Renal cortical epithelial cell (primary cell): ENCODE measurements at places on chromosomes 4 and X. TPM values are rescaled to one million over a fixed set of nuclear protein-coding genes. Genes with fewer than 3 reads are reported as not detected.
A peak's percentile ranks its signal among the peaks of the same experiment; 100 is the strongest.

IGFBP7 gene
- total RNA-seq, result 1,261 and 4,753 TPM in 2 replicates

SFRP2 gene
- total RNA-seq, result 3.3 TPM in 1 of 2 replicates, not detected in the other

CT45A2 gene
- total RNA-seq, result not detected in 2 replicates

CSN1S1 gene
- not detected in 2 replicates for total RNA-seq

DNA sequence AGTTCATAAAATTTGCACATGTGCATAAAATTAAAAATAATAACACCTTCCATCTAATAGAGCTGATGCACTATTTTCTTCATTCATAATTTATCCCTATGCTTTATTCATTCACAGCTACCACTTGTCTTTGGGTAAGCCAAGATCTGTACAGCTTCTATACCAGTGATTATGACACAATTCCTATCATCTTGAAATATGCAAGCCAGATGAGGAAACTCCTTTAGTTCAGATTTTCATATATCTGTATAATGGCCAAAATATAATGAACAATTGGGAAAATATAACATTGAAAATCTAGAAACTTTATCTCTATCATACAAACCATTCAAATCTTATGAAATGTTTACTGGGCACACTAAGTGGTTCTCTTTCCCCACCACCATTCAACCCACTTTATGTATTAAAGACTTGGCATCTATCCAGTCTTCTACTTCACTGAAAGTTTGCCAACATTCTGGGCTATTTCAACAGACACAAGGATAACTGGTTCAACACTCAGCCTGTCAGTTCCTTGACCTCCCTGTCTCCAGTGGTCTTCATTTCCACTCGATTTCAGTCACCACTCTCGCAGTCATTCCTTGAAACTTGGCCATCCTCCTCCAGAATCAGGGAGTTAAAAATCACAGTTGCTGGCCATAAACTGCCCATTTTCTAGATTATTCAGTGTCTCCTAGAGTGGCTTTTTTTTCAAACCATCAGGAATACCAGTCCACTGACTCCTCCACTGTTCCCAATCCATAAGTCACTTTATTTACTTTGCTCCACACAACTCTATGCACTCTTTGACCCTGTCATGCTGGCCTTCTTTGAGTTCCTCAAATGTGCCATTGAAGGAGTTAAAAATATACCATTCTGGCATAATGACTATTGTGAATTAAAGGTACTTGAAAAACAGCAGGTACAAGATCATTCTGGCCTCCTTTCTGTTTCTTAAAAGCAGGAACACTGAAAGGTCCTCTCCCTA, 85.5 kb downstream of the CAMK2D start:
- peak; percentile 53 for DNase-seq

- no peak for DNase-seq
Measured at GRCh38 chrX:41314204-41314603, 19.8 kb upstream of the DDX3X start.

DNA sequence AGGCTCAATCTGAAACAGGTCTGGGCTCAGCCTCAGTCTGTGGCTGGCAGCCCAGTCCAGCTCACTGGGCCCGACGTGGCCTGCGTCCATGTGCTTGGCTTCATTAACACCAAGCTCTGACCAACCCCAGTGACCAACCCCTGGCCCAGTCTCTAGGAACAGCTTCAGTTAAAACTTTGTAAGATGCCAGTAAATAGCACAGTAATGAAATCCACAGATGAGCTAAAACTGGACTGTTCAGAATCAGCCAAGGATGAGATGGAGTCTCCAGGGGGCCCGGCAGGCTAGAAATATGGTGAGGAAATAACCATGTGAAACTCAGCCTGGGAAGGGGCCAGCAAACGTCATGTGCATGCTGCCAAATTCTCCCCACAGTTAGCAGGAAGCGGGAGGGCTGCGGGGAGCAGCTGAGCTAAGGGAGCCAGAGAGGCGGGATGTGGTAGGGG, 37.1 kb upstream of the XPNPEP2 start:
- DNase-seq, result no peak

GRCh38 chr4:83013420-83013867, 2.8 kb upstream of the LIN54 start:
- DNase-seq, result no peak

GRCh38 chr4:144645631-144646522, at the start of gene HHIP:
Gene HHIP, plus strand, starts transcription at chr4:144646156. Its CDS starts 520 bp downstream, at chr4:144646676.
- DNase-seq, result no peak

DNA sequence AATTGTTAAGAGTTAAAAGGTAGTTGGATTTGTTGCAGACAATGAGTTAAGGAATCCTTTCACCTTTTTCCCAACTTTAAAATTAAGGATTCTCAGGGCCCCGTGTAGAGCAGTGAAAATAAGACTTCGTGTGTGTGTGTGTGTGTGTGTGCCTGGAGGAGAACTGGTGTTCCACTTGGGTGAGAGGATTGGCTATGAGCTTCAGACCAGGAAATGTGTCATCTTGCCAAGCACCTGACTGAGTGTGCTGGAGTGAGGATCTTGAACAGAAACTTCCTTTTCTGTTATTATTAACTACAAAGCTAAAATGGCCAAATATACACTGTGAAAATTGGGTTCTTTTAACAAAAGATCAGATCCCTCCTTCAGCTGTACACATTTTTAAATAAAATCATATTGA, 113.1 kb upstream of the VCX2 start:
- DNase-seq, result peak; percentile 73

DNA sequence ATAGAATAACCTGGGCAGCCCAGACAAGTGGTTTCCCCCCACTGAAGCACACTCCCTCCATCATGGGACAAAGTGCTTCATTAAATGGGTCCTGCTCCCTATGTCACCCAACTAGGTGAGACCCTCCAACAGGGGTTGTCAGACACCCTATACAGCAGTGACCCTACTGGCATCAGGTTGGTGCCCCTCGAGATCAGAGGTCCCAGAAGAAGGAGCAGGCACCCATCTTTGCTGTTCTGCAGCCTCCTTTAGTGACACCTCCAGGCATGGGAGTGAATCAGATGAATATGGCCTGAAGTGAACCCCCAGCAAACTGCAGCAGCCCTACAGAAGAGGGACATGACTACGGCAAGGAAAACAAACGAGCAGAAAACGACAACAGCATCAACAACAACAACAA, 11.1 kb downstream of the NELFA start:
- DNase-seq, result no peak

DNA sequence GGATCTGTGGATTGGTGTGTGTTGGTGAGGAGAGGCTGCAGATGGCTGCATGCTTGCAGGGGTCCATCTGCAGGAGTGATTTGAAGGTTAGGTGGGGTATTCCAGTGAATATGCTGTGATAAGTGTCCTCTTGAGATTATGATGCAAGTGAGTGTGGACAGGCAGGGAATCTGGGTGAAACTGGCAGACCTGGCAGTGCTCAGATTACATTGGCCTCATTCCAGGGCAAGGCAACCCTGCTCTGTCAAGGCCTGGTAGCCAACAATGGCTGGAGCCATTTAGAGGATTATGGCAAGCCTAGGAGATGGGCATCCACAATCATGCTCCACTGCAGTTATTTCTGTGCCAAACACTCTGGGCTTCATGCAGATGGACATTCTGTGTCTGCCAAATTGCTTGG, 113.9 kb downstream of the RTL3 start:
- no peak for DNase-seq

- DNase-seq, result no peak
Measured at GRCh38 chrX:40004246-40004535, 93.6 kb downstream of the BCOR start.

GRCh38 chr4:15018361-15018760, 16.1 kb downstream of the CPEB2 start:
- no peak for DNase-seq

DNA sequence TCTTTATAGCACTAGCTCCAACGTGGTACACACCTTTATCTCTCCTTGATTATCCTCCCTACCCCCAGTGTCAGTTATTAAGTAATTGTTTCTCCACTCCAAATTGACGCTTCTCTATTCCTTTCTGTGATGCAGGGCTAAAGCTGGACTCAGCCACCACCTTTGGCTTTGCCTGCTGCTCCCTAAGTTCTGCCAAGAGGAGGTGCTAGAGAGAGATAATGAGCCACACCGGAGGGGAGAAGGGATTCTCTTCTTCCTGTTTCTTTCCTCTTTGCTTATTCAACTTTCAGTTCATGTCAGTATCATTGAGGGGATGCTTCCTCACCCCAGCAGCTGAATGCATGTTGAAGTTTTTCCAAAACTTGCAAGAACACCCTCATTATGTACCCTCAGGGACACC, 176.5 kb downstream of the GBA3 start:
- DNase-seq, result no peak

GRCh38 chr4:142840516-142841123, 5.5 kb downstream of the INPP4B start:
- peak; percentile 57 for DNase-seq
